SK-MEL-5 (cell line): ENCODE measurements at places on chromosomes 5 and 9.
A peak's percentile ranks its signal among the peaks of the same experiment; 100 is the strongest.

- DNase-seq, result no peak
Observed at GRCh38 chr9:130429381-130429780, 15.4 kb upstream of the ASS1 start.

DNA sequence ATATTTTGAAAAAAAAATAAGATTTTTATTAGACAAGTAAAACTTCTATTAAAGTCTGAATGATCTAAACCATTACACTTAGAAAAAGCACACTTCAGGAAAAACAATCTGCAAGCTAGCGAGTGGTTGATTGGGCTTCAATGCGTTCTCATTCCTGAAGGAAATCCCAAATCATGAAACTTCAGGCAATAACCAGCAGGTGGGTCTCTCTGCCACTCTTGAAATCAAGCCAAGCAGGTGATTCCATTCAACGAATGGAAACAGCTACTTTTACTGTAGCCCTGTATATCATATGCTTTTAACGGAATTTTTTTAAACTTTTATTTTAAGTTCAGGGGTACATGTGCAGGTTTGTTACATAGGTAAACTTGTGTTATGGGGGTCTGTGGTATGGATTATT lies 234.5 kb upstream of the TRPM3 start:
- peak; percentile 13 for DNase-seq

- DNase-seq, result no peak
Observed at GRCh38 chr9:21995666-21996398, 1.2 kb downstream of the CDKN2B-AS1 start.

- no peak for DNase-seq
Observed at GRCh38 chr5:173352366-173353349, 24.4 kb upstream of the STC2 start.

- no peak for DNase-seq
Observed at GRCh38 chr9:28762167-28762566, 1188.9 kb upstream of the C9orf72 start.

DNA sequence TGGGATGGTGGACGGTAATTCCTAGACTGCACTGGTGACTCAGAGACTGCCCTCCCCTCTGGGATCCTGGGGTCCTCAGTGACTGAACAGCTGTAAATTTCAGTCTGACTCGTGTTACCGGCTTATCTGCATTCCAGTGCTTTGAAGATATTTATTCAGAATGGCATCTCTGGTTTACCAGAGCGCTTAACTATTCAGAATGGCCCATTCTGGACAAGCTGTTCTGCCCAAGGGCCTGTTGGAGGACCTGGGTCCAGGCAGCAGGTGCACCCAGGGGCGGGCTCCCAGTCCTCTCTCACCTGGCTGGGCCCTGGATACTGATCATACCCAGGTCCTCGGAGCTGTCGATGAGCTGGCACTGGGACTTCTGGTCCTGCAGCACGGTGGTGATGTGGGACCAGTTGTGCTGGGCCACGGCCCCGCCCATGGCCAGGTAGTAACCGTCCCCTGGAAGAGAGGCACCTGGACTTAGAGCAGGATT lies 48.0 kb downstream of the SARDH start:
- no peak for DNase-seq

DNA sequence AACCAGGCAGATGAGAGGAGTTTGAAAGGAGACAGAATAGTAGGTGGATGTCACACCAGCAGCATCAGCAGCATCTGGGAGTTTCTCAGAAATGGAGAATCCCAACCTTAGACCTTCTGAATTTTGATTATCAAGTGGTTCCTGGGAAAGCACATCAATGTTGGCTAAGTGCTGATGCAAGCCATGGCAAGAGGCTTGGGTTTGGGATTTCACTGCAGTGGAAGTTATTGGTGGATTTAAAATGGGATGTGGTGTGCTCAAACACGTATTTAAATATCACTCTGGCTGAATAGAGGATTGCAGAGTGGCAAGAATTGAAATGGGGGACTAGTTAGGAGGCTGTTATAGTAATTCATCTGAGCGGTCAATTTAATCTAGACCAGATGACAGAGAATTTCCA lies 387.8 kb upstream of the WWC1 start:
- DNase-seq, result no peak

- DNase-seq, result no peak
Observed at GRCh38 chr9:133059623-133060022, 2.2 kb upstream of the CEL start.

- no peak for DNase-seq
Observed at GRCh38 chr9:135473972-135474543, 5.5 kb upstream of the PPP1R26 start.

- DNase-seq, result no peak
Observed at GRCh38 chr9:134383148-134383547, 56.9 kb downstream of the RXRA start.

DNA sequence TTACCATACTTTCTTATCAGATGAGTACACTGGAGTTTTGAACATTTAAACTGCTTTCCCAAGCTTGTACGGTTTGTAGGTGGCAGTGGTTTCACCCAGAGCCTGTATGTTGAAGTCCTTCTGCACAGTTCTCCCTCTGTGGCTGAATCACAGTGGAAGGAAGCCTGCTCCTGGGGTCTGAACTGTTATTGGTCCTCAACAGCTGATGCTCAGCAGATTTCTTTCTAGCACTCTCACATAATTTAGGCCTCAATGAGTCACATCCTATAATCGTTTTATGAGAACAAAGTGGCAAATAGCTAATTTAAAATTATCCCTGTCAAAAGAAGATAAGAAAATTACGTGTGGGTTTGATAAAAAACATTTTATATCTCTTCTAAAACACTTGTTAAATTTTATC lies 229.7 kb downstream of the TLE4 start:
- DNase-seq, result no peak

DNA sequence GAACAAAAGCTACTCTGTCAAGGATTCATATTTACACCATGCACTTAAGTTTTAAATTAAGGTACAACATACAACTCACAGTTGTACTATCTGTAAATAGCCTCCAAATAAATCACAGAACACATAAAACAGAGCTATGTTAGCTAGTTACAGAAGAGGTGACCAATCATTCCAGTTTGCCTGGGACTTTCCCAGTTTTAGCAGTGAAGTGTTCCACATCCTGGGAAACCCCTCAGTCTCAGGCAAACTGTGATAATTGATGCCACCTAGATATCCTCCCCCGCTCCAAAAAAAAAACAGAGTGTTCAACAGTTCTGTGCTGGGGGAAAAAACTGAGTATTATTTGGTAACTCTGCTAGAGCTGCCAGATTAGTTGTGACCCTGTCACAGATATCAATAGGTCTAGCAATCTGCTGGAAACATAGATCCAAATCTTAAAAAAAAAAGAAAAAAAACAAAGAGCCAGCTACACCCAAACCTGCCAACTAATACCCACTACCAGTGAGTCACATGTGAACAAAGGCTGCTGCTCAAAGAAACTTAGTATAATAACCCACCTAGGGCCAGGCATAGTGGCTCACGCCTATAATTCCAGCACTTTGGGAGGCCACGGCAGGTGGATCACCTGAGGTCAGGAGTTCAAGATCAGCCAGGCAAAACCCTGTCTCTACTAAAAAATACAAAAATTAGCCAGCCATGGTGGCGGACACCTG lies 5.7 kb downstream of the TBCA start:
- DNase-seq, result no peak

DNA sequence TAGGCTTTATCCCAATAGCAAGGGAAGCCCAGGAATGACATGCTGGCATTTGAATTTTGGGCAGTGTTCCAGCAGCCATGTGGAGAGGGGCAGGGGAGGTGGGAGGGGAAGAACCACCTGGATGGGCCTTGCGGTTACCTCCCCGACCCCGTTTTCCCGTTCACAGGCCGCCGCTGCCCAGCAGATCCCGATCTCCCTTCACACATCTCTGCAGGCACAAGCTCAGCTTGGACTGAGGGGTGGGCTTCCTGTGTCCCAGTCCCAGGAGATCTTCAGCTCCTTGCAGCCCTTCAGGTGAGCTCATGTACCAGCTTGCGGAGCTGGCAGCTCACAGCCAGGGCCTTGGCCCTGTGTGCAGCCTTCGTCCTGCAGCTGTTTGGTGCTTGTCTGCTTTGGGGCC lies 15.7 kb upstream of the POMT1 start:
- no peak for DNase-seq

GRCh38 chr9:15373881-15374280 lies 48.8 kb upstream of the SNAPC3 start:
- no peak for DNase-seq

- no peak for DNase-seq
Observed at GRCh38 chr5:125149527-125149926, 403.1 kb upstream of the ZNF608 start.

- peak; percentile 5 for DNase-seq
Observed at GRCh38 chr5:54311176-54311677, 854 bp upstream of the ARL15 start.

GRCh38 chr9:121886759-121887485 lies 206.2 kb downstream of the TTLL11 start:
- no peak for DNase-seq

GRCh38 chr5:86968301-86968753 lies 299.4 kb upstream of the RASA1 start:
- peak; percentile 90 for DNase-seq

GRCh38 chr5:119363936-119364335 lies 8.1 kb downstream of the TNFAIP8 start:
- no peak for DNase-seq

DNA sequence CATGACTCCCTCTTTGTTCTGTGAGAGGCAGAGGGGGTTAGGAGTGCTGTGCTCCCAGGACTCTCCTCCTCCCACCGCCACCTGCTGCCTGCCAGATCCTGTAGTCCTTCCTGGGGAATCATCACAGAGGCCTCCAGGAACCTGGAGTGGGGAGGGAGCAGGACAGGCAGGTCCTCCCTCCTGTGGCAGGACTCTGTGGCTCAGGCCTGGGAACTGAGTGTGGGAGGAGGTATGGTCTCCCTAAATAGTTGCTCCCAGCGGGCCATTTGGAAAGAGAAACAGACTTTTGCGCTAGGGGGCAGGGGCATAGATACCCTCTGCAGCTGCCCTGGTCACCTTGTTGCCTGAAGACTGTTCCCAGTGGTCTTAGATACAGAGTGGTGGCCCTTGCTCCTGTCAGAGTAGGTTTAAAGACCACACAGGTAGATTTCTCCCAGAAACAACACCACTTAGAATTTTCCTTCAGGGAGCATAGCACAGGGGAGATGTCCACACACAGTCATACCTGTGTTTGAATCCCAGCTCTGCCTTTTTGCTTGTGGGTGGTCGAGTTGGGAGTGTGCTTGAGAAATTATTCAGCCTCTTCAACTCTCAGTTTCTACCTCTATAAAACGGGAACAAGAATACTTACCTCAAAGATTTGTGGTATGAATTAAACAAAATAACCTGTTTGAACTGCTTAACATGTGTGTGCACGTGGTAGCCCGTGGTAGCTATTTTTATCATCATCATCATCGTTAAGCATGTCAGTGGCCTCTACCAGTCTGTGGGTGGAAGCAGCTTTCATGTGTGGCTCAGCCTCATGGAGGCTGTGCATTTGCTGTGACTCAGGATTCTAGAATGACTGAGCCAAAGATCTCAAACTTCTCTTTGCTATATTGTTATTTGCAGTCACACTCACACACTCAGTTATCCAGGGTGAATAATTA lies 55.8 kb downstream of the SLC22A5 start:
- no peak for DNase-seq

DNA sequence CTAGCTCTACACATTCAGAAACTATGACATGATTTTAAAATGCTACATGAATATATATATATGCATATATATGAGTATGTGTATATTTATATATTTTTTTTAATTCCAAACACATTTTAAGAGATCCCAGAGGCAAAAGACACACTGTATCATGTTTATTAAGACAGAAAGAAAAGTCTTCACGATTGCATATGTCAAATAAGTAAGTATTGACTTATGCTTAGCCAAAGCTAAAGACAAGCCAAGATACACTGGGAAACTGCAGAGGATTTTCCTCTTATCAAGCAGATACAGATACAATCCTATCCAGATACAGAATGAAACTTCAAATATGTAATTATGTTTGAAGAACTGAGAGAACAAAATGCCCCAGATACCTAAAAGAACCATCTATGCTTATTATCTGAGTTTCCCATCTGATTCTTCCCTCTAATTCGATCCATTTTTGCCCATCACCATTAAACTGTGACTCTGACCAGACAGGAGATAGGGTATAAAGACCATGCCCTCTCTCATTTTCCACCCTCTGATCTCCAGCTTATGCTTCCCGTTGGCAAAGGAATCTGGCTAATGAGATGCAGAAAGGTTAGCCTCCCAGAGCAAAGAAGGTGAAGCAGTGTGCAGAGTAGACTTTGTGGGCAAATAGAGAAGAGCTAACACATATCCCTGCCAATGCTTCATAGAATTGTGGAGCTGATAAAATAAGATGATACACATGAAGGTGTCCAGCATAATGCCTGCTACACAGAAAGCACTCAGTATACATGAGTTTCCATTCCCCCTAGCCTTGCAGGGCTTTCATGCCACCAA lies 131.0 kb upstream of the TARS1 start:
- DNase-seq, result no peak
